ENCODE measurements at places on chromosomes 4 and X.

DNA sequence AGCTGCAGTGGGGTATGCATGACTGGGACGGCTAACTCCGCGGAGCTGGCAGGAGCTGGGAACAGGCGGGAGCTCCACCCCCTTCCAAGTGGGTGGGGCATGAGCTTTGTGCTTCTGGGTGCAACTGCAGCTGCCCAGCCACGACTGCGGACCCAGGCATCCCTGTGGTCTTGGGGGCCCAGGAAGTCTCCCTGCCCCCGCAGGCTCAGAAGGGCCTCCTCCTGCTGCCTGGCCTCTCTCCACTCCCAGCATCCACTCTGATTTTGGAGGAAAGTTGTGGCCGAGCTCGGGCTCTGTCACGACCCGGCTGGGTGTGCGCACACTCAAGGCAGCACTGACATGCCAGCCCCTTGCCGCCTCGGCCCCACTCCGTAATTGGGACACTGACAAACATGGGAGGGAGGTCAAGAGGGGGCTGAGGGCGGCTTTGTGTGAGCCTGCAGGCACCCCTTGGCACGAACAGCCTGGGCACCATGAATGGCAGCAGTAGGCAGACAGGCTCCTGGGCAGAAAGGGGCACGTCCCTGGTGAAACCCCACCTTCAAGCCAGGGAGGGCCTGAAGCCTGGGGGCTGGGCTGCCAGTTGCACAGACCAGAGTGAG is 822.6 kb downstream of the GLUD2 start:
- no peak for DNase-seq

GRCh38 chr4:139872274-139872673 is 206.7 kb downstream of the MGST2 start:
- peak; percentile 97 for DNase-seq

DNA sequence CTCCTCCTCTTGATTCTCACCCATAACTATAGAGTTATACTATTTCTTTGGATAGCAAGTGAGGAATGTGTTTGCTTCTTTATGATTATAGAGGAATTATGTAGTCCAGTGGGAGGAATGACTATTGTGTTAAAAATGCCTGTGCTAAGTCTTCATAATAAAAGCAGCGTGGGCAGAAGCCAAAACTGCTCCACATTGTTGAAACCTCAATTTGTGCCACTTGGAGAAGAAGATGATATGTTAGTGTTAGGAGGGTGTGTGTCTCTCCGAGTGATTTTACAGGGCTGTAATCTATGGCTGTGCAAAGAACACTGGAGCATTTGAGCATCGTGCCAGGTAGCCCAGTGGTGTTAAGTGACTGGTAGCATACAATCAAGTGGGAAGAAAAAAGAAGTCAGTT is 74.3 kb downstream of the FRAS1 start:
- no peak for DNase-seq

GRCh38 chrX:152137771-152138387 is 498 bp downstream of the MAGEA10 start:
- no peak for DNase-seq

- peak; percentile 74 for DNase-seq
Observed at GRCh38 chr4:5710961-5711478, at the start of gene EVC. Gene EVC (plus strand): TSS chr4:5711201. CDS start chr4:5711381, 180 bp downstream.

DNA sequence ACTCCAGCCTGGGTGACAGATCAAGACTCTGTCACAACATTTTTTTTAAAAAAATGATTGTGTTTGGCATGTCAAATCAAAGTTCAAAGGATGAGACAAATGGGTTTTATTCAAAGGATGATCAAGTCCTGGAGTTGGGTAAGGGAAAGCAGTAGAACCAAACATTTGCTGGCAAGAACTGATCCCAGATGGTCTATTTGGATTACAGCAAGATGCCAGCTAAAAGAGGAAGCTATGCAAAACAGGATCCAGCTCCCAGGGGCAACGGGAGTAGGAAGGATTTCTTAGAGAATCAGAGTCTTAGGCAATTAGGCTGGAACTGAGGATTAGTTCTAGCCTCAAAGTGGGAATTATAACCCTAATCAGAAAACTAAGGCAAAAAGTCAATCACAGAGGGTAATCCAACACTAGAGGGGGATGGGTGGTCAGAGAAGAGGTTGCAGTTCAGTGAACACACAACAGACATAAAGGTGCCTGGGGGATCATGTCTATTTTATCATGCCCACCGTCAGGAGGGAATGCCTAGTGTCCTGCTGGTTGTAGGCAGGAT is 133.0 kb upstream of the PLS3 start:
- no peak for DNase-seq

- no peak for DNase-seq
Observed at GRCh38 chrX:10555846-10556245, 64.5 kb downstream of the MID1 start.

- DNase-seq, result peak; percentile 6
Observed at GRCh38 chr4:20829617-20830357, 129.5 kb downstream of the PACRGL start.

GRCh38 chr4:143025081-143025704 is 159.5 kb upstream of the USP38 start:
- DNase-seq, result peak; percentile 33

GRCh38 chr4:61202638-61203435 is 2.7 kb downstream of the ADGRL3 start:
- no peak for DNase-seq

GRCh38 chr4:75040703-75041102 is 107.8 kb downstream of the PARM1 start:
- DNase-seq, result no peak

- no peak for DNase-seq
Observed at GRCh38 chr4:6471307-6472007, 957 bp downstream of the PPP2R2C start.

DNA sequence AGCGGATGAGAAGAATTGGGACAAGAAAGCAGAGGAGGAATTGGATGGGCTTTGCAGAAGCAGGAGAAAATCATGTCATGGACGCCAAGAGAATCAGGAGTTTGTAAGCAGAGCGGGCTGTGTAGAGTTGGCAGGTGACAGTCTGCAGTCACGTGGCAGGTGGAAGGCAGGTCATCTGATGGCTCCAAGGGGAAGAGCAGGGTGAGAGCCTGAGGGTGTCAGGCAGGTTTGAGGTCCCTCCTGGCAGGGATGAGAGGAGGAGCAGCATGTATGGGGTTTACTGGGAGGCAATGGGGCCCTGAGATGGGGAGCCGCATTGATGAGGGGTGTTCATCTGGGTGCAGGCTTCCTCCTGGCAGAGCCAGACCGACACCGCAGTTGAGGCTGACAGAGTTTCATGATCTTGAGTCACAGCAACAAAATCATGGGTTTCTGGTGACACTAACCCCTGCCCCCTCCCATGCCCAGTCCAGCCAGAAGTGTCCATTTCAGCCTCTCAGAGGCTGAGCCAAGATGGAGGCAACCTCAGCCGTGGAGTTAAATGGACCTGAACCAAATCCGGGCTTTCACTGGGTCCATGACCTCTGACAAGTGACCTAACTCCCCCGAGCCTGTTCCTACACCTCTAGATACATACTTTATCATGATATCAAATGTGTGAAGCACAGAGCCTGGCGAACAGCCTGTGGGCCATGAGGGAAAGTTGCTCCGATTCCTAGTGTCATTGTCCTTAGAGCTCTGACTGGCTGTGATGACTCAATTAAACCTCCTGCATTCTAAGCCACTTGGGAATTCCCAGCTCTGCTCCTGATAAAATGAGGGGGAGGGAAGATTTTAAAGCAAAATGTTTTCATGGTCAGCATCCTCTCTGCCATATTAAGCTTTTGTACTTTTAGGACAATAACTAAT is 36.1 kb downstream of the EVC start:
- peak; percentile 82 for DNase-seq

DNA sequence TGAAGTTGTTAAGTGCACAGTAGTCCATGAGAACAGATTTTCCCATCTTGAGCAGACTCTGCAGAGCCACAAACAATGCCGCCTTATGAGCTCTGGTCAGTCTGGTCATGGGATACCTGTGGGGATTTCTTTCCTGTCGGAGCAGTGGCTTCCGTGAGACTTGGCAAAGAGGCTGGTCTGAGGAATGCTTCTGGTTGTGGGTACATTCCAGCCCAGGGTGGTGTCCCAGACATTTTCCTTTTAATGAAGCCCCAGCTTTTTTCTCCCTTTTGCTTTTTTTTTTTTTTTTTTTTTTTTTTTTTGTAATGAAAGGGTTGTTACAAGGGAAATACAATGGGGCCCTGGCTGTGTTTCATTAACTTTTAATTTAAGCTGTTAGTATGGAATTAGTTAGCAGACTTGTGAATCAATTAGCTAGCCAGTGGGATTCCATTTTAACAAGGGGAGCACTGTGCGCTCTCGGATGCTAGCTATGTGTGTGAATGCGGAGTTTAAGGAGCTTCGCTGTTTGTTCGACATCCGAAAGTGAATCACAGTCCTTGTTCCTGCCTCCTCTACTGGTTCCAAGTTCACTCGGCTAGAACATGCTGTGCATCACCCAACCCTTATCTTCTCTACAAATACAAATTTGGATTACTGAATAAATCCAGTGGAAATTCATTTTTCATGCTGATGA is 225.1 kb downstream of the CBR4 start:
- no peak for DNase-seq

DNA sequence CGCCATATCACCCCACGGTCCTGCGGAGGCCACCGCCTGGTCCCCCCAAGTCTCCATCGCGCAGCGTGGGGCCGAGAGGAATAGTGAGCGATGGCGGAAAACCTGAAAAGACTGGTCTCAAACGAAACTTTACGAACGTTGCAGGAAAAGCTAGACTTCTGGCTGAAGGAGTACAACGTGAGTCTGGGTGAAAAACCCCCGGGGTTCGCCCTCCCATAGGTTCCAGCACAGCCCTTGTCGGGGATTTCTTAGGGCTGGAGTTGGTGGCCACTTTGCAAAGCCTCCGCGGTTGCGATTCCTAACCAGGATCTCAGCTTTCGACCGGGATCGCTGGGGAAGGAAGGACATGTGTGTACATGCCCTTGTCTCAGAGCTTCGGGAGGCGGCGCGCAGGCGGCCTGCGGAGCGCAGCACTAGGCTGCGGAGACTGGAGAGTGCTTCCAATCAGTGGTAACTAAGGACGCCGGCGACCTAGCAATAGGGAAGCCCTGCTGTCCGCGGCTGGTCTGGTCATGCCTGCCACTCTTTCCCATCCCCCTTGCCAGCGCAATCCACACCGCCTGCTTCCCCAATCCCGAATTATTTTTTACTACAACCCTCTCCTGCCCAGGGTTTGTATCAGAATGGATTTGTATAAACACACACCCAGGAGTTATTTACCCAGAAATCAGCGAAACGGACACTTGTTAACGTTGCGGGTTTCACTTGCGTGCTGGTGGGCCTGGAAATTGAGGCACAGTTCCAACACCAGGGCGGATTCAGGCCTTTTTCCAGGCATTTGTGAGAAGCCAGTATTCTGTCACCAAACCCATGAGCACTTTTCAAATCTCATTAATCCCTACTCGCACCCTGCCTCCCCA is 741 bp downstream of the SPATA18 start:
- peak; percentile 89 for DNase-seq

GRCh38 chrX:110989447-110989846 is 106.5 kb upstream of the PAK3 start:
- DNase-seq, result no peak

DNA sequence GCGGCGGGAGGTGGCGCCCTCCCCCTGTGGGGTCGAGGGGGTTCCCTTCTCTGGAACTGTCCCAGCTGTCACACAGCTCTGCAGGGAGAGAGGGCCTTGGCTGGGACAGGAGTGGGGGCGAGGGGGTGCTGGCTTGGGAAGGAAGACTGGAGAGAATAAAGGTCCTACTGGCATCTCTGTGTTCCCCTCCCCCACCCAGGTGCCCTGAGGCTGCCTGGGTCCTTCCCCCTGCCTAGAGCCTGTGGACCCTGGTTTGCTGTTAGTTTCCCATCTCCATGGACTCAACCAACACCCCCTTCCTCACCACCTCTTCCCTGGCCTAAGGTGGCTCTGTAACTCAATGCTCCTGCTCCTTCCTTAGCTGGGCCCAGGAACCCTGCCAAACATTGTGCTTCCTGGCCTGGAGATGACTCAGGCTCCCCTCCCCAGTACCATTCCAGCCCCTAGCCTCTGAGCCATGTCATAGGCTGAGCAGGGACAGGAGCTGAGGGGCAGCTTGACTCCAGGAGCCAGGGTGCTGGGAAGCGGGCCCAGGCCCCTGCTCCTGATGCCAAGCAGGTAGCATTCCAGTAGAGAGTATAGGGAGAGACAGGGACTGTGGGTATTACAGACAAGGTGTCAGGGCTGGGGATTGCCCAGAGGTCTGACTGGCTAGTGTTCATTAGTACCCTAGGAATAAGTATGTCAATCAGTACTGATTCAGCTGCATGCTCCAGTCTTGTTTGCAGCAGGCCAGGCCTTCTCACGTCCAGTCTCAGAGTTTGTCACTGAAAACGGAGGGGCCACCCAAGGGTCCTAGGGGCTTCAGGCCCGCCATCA is 100.7 kb downstream of the EFNB1 start:
- DNase-seq, result peak; percentile 85

- DNase-seq, result peak; percentile 29
Observed at GRCh38 chr4:141132709-141133145, 542 bp downstream of the RNF150 start.

- no peak for DNase-seq
Observed at GRCh38 chr4:150911326-150911725, 103.8 kb downstream of the LRBA start.

DNA sequence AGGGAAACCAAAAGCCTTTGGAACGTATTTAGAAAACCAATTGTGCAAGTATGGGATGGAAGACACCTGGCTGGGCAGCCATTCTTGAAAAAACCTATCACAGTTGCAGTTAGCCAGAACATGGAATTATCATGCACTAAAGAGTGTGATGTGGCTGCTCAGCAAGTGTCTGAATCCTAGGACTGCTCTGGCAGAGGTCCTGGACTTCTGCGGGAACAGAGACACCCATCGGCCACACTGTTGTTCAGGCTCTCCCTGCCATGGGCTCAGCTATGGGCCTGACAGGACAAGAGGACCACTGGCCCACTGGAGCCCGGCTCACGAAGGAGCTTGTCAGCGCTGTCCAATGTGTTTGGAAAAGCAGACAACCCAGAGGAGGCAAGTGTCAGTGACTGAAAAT is 115.7 kb upstream of the GPC4 start:
- DNase-seq, result no peak

- DNase-seq, result no peak
Observed at GRCh38 chr4:112616984-112617383, 19.7 kb downstream of the ZGRF1 start.

- DNase-seq, result no peak
Observed at GRCh38 chr4:177287255-177287654, 22.4 kb upstream of the NEIL3 start.
